Stimulated activated CD4-positive, alpha-beta T cell treated with anti-CD3 and anti-CD28 coated beads, Interleukin-1b, Interleukin-23, amount 100 ng/mL, for 4 hours (primary cell): ENCODE measurements at places on chromosomes 1 and 21.

- DNase-seq: no peak
Measured at GRCh38 chr1:184911103-184911745, 63.1 kb downstream of the NIBAN1 start.

GRCh38 chr21:29939104-29939923 lies 482 bp downstream of the GRIK1 start:
- DNase-seq: no peak

DNA sequence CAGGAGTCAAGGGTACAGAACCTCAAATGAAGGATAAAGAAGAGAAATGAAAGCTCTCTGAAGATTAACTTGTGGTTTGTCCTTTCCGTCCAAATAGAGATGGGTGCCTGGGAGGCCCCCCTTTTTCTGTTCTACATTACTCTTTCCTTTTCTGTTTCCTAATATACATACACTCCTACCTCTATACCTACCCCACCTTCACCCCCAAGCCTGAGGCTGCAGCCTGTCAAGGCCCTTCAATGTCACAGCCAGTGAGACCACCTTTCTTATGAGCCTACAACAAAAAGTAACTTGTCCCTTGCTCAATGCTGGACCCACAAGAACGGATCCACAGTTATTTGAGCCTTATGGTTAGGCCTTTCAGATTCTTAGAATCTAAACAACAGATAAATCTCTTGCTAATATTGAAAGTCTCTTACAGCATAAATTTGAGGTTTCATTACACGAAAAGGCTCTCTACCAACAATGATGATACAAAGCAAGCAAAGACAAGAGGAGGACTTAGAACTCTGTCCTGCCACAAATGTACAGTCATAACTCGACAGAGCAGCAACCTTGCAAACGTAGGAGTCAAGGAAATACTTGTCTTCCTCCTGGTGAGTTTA lies 4.1 kb upstream of the TRAF3IP3 start:
- DNase-seq: no peak

DNA sequence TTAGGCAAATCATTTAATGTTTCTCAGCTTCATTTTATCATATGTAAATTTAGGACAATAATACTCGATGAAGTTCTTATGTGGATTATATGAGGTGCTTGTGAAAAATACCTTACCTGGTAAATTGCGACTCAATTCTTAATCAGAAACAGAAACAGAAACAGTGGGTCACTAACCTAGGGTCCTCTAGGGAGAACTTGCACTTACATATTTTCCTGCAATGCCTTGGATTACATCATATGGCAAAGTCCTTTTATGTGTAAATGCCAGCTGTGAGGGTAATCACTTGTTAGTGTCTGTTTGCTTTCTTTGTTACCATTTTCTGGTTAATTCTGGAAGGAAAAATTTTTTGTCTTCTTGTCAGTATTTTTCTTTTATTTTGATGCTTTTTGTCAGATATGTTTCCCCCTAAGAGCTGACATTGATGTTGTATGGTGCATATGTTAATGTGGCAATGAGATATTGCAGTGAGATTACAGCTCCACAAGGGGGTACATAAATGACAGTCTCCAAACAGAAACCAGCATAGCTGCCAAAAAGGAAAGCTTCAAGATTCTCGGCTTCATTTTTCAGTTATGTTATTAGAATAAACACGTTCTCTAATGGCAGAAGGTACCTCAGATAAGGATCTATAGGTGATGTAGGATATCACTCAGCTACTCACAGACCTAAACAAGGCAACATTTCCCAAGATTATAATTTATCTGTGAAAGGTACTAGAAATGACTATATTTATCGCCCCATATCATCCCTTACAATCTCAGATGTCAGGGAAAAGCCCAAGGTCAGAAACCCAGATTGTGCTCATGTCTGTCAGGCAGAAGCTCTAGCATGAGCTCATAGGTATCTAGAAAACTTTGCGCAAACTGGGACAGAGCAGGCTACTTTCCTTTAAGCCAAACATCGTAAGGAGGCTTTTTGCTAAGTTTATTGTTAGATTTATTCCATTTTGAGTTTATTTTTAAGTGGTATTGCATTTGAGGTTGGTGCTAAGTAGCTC lies 119.9 kb downstream of the FASLG start:
- no peak for DNase-seq

GRCh38 chr1:107339775-107340174 lies 198.9 kb downstream of the NTNG1 start:
- DNase-seq: no peak
